ENCODE measurements at places on chromosomes 5 and 9.

DNA sequence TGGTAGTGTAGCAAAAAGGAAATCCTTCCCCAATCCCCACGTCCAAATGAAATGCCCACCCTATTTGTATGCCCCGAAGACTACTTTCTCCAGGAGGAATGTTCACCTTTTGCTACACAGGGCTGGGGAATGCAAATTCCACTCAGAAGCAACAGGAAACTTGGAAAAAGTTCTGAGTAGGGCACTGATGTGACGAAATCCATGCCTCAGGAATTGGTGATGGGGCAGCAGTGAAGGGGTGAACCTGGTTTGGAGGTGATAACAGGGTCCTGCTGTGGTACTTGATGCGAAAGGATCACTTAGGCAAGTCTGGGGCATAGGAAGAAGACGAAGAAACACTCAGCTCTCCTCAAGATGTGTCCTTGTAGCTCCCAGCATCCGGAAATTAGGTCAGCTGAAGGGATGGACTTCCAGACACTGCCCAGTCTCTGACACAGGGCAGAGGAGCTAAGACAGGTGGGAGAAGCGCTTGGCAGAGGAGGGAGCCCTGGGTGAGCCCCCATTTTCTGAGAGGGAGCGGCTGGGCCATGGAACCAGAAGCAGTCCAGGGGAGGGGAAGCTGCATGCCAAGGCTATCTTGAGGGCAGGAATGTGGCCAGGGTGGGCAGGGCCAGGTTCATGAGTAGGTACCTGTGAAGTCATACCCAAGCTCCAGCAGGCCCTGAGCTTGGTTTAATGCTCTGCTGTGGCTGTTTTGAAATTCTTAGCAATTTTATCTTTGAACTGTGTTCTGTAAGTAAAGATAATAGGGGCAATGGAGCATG lies 22.2 kb upstream of the MVB12B start:
- no peak for DNase-seq

- DNase-seq: no peak
These were observed 284.8 kb upstream of the GRAMD2B start for GRCh38 chr5:126138281-126138931.

- no peak for DNase-seq
These were observed 33.0 kb downstream of the IRF1 start for GRCh38 chr5:132457371-132458225.

GRCh38 chr5:23289162-23289561 lies 218.2 kb upstream of the PRDM9 start:
- DNase-seq: no peak

DNA sequence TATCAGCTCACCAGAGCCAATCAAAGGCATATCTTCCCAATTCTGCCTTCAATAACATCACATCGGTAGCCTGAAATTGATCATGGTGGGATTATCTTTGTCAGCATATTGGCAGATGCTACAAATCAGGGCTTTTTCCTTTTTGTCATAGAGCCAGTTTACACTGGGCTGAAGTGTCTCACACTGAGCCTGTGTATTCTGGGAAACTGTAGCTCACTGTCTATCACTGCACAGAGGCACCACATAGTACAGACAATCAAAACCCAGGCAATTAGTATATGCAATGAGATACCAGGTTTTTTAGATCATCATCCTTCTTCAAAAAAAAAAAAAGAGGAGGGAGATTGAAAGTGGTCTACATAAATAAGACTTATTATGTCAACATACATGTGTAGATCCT lies 46.6 kb downstream of the ADAM19 start:
- no peak for DNase-seq

DNA sequence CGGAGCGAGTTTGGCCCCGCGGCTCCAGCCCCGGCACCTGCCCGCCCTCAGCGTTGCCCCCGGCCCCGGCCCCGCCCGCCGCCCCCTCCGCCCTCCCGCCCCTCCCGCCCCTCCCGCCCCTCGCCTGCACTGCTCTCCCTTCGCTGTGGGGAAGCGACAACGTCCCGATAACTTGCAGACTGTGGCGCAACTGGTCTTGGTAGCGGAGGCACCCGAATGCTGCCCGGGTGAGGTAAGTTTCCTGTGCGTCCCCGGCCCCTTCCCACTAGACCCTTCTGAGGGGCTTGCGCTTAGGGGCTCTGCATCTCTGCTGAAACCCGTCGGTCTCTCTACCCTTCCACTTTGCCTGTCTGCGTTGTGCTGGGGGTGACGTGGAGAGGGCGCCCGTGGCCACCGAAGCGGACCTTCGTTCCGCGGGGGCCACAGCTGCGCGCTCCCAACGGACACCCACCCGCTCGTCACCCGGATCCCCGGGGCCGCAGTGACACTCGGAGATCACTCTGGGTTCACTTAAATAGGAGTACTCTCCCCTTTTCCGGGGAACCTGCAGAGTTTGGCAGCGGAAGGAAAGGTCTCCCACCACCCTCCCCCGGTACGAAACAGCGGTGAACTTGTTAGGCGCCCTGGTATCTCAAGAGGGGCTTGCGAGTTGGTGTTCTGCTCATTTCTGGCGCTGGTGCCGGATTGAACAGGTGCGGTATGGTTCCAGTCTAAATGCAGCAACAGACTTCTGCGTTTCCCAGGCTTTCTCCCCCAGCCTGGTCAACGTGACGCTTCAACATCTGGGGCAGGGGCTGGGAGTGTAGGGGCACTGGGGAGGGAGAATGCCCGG lies 707 bp downstream of the PIP5K1B start:
- DNase-seq: peak; percentile 18

DNA sequence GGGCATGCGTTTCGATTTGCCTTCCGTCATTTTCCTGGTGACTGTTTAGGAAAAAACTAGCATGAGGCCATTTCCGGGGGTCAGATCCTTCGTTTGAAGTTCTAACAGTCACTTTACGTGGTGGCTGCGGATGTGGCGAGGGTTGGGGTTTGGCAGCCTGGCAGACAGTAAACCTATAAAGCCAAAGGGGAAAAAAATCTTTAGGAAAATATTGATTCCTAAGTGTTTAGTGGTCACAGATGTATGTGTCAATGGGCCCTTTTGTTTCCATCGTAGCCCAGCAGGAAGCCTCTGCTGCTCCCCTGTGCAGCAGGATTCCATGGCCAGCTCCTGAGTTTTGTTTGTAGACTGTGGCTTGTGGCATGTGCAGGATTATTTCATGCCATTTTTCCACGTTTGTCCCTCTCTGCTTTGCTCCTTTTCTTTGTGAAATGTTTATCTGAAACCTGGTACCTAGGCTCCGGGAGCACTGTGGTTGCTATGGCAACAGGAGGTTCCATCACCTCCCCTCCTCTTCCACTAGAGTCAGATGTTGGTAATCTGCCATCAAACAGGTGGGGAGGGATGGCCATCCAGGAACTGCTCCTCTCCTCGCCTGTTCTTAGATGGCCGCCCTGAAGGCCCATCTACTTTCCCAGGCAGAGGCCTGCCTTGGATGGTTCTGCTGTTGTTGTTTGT lies 202.3 kb downstream of the AOPEP start:
- no peak for DNase-seq

DNA sequence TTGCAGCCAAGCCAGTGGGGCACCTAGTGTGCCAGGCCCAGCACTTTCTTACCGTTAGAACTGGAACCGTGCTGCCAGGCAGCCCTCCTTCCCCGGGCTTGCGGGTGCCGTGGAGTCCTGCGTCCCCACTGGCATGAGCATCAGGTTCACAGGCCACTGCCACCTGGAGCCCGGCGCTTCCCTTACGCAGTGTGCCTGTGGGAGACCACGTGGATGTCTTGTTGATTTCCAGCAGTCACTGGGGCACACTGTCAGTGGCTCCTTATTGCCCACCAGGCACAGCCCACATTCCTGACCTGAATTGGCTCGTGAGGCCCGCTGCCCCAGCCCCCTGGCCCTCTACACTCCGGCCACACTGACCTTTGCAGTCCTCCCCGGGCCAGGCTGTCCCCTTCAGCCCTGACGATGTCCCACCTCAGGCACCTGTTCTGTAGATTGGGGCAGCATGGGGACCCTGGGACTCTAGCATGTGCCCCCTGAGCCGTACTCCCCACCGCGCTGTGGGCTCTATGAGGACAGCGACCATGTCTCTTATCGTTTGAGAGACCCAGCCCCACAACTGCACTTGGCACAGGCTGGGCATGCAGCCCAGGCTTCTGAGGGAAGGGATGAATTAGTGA lies 10.4 kb upstream of the CEL start:
- DNase-seq: no peak

GRCh38 chr5:127608077-127608660 lies 40.7 kb upstream of the CTXN3 start:
- DNase-seq: no peak

GRCh38 chr5:11415751-11416150 lies 488.5 kb downstream of the CTNND2 start:
- DNase-seq: no peak
